ENCODE measurements at places on chromosomes 2 and 18.

DNA sequence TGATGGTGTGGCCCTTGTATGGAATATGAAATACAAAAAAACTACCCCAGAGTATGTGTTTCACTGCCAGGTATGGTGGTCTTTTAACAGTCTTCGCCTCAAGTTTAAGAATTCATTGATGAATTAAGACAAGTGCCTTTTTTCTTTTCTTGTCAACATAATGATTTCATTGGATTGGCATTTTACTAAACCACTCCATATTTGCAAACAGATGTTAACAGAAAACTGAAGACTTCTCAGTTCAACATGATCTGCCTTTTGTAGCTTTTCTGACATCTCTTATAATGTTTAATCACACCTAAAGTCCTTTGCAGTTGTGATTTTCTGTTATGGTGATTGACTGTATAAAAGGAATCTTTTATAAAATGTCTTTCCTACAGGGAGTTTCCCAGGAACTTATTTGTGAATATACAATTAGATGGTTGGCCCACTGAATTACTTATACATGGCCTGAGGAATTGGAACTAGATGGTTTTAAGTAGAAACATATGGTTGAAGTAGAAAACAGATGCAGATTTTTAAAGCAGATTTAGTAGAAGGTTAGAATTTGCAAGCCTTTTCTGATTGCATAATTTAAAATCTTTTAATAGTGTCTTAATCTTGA is 39.7 kb downstream of the DYNC1I2 start:
- DNase-seq: no peak

- DNase-seq: peak; percentile 78
Measured at GRCh38 chr2:203734276-203734983, 28.0 kb downstream of the CD28 start.

- DNase-seq: no peak
Measured at GRCh38 chr2:98282109-98282508, 64.1 kb upstream of the CNGA3 start.

- DNase-seq: no peak
Measured at GRCh38 chr2:136522724-136523123, 242.6 kb upstream of the THSD7B start.

- peak; percentile 54 for DNase-seq
Measured at GRCh38 chr2:23940718-23941620, 706 bp downstream of the UBXN2A start.

DNA sequence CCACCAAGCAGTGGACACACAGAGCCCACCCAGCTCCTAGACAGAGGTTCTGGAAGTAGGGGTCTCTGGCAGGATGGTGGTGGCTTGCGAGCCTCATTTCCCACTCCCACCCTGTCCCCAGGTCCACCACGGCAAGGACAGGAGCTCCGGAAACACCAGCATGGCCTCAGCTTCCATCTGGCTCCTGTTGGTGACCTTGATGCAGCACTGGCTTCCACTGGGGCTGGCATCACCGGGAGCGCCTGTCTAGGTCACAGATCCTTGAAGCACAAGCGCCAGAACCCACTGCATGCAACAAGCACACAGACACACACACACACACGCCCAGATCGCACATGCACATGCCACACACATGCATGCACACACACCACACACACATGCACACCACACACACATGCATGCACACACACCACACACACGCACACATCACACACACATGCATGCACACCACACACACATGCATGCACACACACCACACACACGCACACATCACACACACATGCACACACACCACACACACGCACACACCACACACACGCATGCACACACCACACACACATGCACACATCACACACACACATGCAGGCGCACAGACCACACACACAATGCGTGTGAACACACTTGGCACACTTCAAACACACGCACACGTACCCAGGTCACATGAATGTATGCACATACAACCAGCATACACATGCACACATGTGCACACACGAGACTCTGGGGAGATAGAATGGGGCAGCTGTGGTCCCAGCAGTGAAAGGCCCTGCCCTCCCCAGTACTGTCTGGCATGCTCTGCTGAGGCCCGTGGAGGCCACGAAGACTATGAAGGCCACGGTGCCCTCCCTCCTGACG is 63.7 kb downstream of the TWIST2 start:
- DNase-seq: no peak

DNA sequence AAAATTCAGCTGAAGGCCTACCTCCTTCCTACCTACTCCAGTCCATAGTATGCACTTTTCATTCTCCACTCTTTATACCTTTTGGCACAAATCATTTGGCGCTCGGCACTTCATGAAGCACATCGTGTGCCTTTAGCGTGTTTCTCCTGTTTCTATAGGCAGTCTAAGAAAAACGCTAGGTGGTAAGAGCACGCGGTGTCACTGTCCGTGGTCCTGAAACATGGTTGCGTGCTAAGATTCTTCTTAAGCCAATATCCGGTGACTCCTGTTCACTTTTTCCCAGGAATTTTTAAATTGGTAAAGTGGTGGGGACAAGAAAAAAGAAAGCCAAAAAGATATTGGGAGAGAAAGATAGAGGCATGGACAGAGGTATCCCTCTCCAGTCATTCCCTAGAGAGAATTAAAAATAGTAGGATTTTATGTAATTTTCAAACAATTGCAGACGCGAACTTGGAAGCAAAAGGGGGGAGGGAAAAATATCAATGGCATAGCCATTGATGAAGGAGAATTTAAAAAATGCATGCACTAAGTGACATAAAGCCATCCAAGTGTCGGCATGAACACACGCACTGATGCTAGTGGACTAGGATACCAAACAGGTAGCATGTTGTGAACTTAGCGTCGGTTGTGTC is 1.4 kb upstream of the CTNNA2 start:
- peak; percentile 2 for DNase-seq

DNA sequence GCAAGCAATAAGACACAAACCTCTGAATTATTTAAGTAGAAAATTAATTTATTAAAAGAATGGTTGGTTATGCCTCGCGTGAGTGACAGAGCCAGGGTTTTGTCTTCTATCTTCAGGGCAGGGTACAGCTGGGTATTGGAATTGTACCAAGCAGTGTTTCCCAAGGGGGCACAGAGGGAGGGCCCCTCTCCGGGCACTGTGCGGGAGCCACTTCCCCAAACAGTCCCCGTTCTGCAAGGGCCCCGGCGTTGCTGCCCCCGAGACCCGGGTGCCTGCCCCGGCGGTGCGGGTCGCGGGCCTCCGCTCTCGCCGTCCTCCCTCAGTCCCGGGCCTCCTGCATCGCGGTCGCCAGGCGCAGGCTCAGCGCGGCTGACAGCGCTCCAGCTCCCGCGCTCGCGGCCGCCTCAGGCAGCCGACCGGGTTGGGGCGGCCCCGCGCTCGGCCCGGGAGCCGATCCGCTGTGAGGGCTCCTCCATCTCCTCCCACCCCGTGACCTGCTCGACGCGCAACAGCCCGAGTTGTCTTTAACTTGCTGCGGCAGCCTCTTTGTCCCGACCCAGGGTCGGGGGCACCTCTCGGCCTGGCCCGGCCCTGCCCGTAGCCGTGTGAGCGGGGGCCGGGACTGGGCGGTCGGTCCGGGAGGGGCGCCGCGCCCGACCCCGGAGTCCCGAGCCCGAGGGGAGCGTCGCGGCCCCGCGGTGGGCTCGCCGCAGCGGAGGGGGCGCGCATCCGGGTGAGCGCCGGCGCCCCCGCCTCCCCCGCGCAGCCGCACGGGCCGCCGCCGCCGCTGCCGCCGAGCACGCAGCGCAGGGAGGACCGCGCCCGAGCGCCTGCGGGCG is 620 bp upstream of the GALNT1 start:
- peak; percentile 47 for DNase-seq

DNA sequence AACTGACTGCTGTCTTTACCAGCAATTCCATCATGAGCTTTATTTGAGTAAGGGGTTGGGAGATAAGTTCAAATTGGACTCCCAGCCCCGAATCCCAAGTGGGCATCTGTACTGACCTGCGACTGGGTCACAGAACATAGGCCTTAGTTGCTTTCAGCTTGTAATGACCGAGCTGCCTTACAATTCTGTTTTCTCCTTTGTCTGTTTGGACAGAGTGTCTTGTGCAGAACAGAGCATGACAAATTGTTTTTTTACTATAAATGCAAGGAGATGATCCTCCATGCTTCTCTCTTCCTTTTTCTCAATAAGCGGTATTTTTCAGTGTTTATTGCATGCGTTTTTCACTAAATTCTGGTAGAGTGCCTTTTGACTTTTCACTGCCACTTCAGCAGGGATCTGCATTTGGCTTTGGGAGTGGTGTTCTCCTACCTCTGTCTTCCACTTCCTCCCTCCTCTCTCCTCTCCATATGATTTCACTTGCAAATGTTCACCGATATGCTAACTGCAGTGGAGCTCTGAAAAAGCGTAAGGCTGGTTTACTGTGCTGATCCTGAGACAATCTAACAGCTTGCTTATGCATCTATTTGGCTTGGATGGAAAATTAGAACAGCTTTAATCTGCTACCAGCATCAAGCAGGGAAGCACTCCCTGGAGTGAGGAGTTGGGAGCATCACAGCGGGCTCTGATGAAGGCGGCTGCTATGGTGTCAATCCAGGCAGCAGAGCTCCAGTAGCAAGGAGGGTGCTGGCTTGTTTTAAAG is 158.8 kb upstream of the SMIM21 start:
- no peak for DNase-seq

GRCh38 chr18:1014951-1015624 is 110.4 kb downstream of the ADCYAP1 start:
- DNase-seq: no peak

DNA sequence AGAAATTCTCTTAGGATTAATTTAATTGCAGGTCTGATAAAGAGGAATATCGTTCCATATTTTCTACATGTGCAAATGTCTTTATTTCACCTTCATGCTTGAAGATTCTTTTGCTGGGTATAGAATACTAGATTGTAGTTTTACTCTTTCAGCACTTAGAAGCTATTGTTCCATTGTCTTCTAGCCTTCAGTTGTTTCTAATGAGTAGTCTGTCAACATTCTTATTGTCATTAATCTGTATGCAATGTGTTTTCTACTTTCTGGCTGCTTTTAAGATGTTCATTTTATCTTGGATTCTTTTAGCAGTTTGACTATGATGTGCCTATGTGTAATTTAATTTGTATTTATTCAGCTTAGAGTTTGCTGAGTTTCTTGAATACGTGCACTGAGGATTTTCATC is 64.3 kb upstream of the ZNF385B start:
- DNase-seq: no peak

DNA sequence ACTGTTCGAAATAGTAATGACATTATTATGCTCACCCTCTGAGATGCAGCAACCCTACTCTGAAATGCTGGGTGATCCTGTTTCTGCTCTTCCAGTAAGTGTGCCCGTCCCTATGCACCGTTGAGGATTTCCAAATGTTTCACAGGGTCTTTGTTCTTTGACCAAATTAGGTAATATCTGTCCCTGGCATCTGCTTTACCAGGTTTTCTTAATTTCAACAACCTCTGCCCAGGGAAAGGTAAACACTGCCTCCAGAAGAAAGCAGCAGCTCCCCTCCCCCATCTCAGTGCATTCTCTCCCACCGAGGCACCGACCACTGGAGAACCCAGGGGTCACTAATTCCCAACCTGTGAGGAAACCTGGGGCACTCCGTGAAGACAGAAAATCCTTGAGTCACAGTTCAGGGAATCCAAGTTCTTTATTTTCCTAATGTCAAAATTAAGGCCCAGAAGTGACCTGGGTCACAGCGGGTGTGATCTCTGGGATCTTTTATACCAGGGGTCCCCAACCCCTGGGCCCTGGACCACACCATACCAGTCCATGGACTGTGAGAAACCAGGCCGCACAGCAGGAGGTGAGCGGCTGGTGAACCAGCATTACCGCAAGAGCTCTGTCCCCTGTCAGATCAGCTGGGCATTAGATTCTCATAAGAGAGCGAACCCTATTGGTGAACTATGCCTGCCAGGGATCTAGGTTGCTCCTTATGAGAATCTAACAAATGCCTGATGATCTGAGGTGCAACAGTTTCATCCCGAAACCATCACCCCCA is 1.2 kb upstream of the GRB14 start:
- no peak for DNase-seq

GRCh38 chr2:32384529-32384928 is 27.7 kb downstream of the BIRC6 start:
- no peak for DNase-seq

DNA sequence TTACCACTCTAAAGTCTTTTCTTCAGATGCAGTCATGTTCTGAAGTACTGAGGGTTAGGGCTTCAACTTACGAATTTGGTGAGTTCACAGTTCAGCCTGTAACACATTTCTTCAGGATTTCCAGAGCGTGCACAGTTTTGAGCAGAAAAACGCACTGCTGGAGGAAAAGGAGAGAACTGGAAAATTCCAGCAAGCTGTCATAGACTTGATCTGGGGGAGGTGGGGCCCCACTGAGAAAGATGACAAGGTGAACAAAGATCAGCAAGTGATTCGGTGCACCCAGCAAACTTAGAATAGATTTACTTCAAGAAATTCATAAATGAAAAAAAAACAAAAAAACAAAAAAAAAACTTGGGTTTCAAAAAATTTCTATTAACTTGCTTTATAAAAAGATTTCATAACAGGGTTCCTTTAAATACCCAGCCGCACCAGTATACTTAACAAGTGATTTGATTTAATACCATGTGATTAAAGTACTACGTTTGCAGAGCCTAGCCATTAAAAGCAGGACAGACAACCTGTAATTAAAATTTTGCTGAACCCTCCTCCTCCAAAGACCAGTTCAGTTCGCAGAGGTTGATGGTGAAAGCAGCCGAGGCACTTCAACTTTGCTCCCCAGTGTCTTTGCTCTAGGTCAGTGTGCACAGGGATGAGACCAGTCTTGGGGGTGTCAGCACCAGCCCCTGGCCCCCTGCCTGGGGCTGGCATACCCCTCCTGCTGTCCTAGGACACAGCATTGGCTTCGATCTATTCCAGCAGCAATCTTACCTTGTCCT is 30.5 kb downstream of the CTIF start:
- DNase-seq: no peak

GRCh38 chr18:31694297-31694696 is 9.9 kb upstream of the B4GALT6 start:
- DNase-seq: no peak

GRCh38 chr2:135182190-135182589 is 130.1 kb downstream of the RAB3GAP1 start:
- no peak for DNase-seq

GRCh38 chr2:221461901-221462300 is 110.2 kb downstream of the EPHA4 start:
- no peak for DNase-seq

DNA sequence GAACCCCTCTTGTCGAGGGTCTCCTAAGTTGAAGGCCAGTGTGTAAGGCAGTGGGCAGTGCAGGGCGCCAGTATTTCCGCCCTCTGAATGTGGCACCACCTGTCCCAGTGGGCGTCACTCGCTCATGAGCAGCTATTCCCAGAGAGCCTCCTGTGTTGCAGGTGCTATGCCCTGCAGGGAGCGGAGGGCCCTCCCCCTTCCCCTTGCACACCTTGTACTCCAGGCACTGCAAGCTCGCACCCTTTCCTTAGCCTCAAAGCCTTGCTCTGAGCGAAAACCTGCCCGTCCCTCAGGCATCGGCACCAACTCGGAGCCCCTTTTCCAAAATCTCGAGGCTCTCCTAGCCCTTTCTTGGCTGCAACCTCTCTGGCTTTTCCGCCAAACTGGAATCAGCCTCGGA is 282.7 kb downstream of the AGAP1 start:
- no peak for DNase-seq

- DNase-seq: no peak
Measured at GRCh38 chr2:232411901-232412629, 5.4 kb downstream of the ALPG start.

Measured in activated CD4-positive, alpha-beta T cell treated with anti-CD3 and anti-CD28 coated beads, Interleukin-2, amount 50 U/mL, for 16 hours (primary cell).